ENCODE measurements at places on chromosomes 12 and 14.

DNA sequence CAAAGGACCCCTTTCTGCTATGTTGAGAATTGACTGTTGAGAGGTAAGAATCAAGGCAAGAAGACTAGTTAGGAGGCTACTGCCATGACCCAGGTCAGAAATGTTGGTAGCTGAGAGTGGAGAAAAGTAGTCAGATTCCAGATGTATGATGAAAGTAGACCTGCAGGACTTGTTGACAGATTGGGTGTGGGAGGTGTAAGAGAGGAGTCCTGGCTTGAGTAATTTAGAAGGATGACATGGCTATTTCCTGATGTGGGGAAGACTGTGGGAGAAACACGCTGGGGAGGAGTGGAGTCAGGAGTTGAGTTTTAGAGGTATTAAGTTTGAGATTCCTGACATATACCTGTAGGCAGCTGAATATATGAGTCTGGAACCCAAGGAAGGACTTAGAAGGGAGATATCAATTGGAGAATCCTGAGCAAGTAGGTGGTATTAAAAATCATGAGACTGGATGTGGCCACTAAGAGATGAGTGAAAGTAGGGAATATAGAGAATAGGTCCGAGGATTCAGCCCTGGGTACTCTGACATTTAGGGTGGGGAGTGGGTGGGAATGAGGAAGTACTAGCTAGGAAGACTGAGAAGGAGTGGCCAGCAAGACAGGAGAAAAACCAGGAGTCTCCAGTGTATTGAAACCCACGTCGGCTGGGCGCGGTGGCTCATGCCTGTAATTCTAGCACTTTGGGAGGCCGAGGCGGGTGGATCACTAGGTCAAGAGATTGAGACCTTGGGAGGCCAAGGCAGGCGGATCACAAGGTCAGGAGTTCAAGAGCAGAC lies 12.6 kb upstream of the DDX47 start:
- DNase-seq = no peak

DNA sequence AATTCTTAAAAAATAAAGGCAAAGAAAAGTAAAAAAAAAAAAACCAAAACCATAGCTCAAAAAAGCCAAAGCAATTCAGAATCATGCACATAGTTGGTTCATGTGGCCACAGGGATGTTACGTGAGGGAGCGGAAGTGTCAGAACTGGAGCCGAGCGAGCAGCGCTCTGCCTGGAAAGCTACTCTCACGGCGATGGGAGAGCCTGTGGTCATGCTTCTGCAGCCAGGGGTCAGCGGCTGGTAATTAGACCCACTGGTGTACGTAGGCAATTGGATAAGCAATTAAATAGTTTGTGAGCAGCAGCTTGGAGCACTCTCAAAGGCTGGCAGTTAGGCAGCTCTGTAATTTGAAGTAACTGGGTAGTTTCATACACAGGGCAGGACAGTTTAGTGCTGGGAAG lies 58.1 kb downstream of the TRHDE start:
- DNase-seq = no peak

DNA sequence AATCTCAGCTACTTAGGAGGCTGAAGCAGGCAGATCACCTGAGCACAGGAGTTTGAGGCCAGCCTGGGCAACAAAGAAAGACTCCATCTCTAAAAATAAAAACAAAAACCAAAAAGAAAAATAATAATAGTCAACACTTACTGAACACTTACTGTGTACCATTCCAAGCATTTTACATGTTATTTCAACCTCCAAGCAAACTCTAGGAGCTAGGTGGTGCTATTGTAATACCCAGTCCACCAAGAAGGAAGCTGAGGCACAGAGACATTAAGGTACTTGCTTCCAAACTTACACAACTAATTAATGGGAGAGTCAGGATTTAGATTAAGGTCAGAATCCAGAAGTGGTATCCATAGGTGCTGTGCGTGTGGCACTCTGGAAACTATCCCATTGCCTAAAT lies 13.7 kb upstream of the OR6J1 start:
- peak; percentile 5 for DNase-seq

- no peak for DNase-seq
Measured at GRCh38 chr14:23612354-23612732, 23.8 kb upstream of the DHRS2 start.

DNA sequence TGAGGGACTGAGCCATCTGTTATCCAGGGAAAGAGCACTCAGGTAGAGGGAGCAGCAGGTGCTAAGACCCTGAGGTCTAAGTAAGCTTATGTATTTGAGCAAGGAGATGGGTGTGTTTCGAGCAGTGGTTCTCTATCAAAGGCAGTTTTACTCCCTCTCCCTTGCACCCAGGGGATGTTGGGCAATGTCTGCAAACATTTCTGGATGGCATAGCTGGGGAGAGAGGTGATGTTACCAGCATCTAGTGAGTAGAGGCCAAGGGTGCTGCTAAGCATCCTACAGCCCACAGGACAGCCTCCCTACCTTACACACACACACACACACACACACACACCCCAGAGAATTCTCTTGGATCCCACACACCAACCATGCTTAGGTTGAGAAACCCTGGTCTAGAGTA lies 221.0 kb upstream of the PWP1 start:
- DNase-seq = no peak

- no peak for DNase-seq
Measured at GRCh38 chr12:18923721-18924120, 185.8 kb downstream of the CAPZA3 start.

GRCh38 chr14:38199739-38200138 lies 8.0 kb upstream of the SSTR1 start:
- DNase-seq = no peak

DNA sequence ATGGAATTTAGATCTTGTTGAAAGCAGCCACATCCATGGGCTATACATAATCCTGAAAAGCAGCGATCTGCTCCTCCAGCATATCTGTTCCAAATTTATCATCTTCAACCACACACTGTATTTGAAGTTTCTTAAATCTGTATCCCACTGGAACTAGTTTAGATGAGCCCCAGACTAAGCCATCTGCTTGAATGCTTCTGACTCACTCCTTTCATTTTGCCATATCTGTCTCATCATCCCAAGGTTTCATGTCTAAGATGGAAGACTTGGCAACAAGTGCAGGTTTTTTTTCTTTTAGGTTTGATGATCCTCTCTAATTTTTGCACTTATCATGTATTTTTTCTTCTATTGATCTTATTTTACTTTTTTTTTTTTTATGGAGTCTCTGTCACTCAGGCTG lies 54.4 kb upstream of the TMEM263 start:
- no peak for DNase-seq

DNA sequence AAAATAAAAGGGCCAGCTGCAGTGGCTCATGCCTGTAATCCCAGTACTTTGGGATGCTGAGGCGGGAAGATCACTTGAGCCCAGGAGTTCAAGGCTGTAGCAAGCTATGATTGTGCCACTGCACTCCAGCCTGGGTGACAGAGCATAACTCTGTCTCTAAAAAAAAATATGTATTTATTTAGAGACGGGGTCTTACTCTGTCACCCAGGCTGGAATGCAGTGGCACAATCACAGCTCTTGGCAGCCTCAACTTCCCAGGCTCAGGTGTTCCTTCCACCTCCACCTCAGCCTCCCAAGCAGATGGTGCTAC lies 179.3 kb upstream of the ATF7IP start:
- DNase-seq = no peak

- no peak for DNase-seq
Measured at GRCh38 chr12:25767606-25768005, 190.9 kb upstream of the RASSF8 start.

- DNase-seq = no peak
Measured at GRCh38 chr12:111471236-111471635, 65.5 kb downstream of the SH2B3 start.

DNA sequence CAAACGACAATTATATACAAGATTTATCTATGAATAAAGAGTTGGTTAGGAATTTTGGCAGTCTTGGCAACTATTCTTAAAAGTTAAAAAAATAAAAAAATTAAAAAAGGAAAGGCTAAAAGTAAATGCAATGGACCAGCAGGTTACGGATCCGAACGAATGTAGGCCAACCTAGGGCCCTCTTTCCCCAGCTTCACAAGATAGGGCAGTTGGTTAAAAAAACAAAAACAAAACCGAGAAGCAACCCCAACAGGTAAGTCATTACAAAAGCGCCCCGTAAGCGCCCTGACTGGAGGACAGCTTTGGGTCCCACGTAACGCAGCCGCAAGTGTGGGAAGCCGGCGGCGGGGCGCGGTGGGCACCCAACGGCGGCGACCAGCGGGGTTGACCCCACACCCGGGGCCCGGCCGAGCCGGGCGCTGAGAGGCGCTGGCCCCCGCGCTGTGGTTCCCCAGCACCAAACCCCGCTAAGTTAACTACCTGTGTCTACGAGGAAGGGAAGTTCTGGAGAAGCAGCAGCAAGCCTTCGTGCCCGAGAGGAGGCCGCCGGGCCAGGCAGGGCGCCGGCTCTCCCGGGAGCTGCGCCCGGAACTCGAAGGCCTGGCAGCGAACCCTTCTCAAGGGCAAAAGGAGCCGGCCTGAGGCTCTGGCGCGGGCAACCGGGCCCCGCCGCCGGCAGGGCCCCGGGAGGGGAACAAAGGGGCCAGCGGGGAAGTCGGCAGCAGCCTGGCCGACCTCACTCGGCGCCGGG lies 882 bp downstream of the HECTD1 start:
- no peak for DNase-seq

DNA sequence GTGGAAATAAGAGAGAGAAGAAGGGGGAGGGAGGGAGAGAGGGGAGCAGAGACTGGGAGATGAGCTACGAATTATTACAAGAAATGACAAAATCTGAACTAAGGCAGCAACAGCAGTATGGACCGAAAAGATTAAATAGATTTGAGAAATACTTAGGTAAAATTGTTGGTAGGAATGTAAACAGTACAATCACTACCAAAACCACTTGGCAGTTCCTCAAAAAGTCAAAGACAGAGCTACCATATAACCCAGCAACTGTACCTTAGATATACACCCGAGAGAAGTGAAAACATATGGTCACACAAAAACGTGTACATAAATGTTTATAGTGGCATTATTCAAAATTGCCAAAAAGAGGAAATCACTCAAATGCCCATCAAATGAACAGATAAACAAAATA lies 14.1 kb downstream of the KRAS start:
- no peak for DNase-seq

GRCh38 chr12:91529829-91530228 lies 347.2 kb upstream of the DCN start:
- DNase-seq = no peak

DNA sequence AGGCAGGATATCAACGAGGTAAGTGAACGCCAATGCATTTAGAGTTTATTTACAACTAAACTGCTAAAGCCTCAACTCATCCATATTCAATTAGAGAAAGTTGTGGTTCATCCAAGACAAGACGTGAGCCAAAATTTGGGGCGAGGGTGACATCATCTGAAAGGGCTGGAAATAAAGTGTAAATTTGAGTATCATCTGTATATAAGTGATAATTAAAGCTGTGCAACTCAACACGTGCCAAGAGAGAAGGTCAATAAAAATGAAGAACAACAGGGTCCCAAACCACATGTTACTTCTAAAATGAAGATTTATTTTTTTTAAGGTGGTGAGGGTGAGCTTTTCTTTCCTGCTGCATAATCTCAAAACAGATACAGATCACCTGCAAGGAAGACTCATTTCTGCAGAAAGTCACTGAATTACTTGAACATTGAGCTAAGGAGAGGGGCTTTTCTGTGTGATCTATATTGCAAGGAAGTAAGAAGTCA lies 203.6 kb downstream of the EFCAB11 start:
- DNase-seq = no peak

GRCh38 chr12:119666226-119666795 lies 1.6 kb upstream of the PRKAB1 start:
- DNase-seq = no peak

GRCh38 chr12:113462998-113463745 lies 8.5 kb downstream of the LHX5 start:
- no peak for DNase-seq

- no peak for DNase-seq
Measured at GRCh38 chr14:69711881-69712560, 54.9 kb upstream of the SRSF5 start.

GRCh38 chr14:45271858-45272537 lies 19.0 kb upstream of the MIS18BP1 start:
- no peak for DNase-seq

- no peak for DNase-seq
Measured at GRCh38 chr12:129186952-129187351, 333.7 kb downstream of the GLT1D1 start.

DNA sequence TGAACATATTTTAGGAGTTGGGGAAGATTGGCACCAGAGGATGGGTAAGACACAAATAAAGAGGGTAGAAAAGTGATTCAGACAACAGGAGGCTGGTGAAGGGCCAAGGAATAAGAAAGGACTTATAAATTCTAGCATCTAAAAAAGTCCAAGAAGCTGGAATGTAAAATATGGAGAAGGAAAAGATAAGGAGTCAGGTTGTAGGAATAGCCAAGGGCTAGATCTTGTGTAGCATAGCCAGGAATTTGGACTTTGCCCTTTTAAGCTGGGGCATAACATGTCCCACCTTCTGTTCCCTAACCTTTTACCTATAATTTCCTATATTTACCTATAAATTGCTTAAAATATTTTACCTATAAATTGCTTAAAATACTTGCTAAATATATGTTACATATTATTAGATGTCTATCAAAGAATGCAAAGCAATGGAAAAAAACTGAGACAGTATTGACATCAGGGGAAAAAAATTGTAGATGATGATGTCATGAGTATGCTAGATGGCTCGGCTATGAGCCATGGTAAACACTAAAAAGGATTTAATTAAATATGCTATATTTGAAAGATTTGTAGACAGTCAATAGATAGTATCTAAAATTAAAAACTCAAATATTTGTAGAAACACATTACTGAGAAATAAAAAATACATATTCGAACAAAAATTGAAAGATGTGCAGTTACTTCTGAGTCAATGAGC lies 99.7 kb upstream of the PLEKHG7 start:
- DNase-seq = no peak

DNA sequence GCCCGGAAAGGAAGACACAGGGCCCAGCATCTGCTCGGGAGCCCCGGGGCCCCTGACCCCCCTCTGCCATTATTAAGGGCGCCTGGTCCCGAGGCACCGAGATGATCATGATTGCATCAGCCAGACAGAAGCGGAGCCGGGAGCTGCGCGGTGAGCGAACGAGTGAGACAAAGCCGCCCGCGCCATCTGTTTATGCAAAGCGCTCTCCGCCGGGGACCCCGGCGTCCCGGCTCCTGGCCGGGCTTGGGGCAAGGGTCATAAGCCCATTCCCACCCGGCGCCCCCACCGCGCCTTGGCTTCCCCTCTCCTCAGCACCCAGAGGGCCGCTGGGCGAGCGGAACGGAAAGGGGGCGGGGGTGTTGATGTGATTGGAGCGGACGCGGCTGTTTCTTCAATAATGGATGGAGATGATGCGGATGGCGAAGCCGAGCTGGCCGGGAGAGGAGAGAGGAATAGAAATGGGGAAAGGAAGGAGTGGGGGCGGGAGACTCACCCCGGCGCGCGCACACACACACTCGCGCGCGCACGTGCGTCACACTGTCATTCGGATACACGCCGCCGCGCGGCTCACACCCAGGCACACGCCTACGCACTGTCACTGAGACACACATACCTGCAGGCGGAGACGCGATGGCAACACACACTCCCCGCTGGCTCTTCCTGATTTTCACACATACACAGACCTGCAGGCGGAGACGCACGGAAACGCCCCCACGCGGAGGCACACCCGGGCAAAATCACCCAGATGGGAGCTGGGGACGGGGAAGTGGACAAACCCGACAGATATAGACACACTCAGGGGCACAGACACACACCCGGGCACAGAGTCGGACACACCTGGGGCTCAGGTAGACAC lies 10.7 kb downstream of the STAC3 start:
- no peak for DNase-seq

All from globus pallidus (tissue), 1 donor.